Amygdala (tissue), 56 donors: ENCODE measurements at places on chromosomes 11 and 22.

DNA sequence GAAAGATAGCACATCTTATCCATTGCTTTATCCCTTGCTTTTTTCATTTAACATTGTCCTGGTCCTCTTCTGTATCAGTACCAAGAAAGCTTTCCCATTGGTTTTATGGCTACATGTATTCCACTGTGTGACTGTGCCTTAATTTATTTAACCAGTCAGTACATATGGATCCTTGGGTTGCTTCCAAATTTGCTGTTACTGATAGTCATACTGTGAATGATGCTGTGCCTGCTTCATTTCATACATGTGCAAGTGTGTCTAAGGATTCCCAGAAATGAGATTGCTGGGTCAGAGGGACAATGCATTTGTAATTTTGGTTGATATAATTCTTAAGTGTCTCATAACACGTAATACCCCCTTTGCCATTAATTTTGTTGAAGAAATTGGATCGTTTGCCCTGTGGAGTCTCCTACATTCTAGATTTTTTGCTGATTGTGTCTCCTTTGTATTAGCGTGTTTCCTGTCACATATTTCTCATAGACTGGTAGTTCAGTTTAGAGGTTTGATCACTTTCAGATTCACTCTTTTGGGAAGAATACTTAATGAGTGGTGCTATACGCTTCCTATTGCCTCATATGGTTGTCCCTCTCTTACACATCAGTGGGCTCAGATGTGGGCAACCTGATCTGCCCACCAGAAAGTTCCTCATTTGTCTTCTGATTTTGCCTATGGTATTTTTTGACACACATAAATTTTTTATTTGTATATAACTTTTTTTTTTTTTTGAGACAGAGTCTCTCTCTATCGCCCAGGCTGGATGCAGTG lies 35.3 kb downstream of the MYBPC3 start:
- no peak for DNase-seq

- no peak for DNase-seq
These were observed 18.3 kb upstream of the RAC2 start for GRCh38 chr22:37262346-37262745.

DNA sequence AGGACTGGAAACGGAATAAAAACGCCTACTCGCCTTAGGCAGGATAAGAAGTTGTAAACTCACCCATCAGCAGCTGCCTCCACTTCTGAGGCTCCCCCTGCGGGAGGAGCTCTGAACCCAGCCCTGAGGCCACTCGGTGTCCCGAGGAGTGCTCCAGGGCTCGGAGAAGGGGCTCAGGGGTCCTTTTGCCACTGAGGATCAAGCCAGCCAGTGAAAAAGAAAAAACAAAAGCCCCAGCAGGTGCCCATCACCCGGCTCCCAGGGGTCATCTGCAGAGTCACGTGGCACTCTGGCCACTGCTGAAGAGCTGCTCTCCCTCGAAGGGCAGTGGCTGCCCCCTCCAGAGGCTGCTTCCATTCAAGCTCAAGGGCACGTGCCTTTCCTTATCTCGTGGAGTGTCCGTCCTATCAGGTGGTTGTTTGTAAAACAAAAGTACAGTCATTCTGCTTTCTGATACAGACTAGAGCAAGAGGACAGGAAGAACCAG lies 29.0 kb downstream of the NUP50 start:
- no peak for DNase-seq

DNA sequence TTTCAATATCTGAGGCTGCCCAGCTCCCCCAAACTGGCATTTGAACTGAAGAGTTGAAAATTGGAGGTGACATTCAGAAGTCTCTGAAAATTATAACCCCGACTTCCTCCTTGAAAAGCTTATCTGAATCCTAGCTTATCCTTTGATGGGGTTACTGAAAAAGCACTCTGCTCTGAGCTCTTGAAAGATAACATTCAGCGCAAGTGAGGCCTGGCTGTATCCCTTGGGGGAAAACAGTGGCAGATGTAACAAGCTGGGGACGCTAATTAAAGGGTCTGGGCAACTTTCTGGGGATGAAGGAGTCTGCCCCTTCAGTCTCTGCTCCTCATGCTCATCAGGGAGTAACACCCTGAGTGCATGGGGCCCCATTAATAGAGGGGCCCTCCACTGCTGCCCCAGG lies 402.0 kb upstream of the CADM1 start:
- no peak for DNase-seq

DNA sequence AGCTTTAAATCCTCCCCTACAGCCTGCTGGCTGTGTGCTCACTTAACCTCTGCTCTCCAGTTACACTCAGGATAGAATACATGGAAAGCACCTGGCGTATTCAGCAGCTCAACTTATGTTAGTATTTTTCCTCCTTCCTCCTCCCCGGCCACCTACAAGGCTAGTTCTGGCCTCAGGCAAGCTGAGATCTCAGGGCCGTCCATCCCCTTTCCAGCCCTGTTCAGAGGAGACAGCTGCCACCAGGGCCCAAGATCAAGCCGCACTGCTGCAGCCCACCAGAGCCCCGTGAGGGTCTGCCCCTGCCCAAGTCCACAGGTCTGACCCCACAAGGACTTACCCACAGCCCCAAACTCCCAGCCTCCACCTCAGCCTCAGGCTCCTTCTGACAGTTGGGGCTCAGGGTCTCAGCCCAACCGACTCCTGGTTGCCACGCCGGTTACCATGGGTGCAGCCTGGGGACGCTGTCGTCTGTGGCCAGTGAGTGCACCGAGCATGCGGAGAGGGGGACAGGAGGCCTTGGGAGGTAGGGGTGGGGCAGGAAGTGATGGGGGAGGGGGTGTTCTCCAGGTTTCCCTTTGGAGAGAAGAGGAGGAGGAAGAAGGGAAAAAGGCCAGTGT lies at the start of gene C11orf16:
C11orf16 (minus strand) TSS at position 384 of the 617 bp plus-strand sequence. CDS start 639 bp downstream, outside the sequence.
- DNase-seq = no peak

GRCh38 chr11:64755681-64756361 lies 4.0 kb downstream of the PYGM start:
- no peak for DNase-seq

GRCh38 chr11:64754919-64755662 lies 4.7 kb downstream of the PYGM start:
- DNase-seq = no peak

- DNase-seq = no peak
These were observed 472.2 kb downstream of the SOX6 start for GRCh38 chr11:15884141-15884540.

DNA sequence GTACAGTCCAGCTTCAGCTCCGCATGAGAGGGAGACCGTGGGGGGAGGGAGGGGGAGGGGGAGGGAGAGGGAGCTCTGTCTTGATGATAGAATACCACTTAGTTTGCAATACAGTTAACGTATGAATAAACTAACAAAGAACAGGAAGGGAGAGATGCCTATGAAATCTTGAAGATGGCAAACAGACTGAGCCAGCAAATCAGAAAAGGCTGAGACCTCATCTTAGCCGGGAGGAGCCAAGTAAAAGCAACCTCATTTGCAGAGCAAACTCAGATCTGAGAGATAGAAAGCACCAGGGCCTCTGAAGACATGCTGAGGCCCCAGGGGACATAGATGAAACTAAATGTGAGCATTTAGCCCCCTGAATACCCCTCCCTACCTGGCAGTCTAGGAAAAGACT lies 23.0 kb downstream of the APLP2 start:
- DNase-seq = no peak

- DNase-seq = no peak
These were observed 11.3 kb upstream of the P2RY2 start for GRCh38 chr11:73206801-73207200.

- no peak for DNase-seq
These were observed 164.4 kb upstream of the ZBED5 start for GRCh38 chr11:11022125-11022730.

DNA sequence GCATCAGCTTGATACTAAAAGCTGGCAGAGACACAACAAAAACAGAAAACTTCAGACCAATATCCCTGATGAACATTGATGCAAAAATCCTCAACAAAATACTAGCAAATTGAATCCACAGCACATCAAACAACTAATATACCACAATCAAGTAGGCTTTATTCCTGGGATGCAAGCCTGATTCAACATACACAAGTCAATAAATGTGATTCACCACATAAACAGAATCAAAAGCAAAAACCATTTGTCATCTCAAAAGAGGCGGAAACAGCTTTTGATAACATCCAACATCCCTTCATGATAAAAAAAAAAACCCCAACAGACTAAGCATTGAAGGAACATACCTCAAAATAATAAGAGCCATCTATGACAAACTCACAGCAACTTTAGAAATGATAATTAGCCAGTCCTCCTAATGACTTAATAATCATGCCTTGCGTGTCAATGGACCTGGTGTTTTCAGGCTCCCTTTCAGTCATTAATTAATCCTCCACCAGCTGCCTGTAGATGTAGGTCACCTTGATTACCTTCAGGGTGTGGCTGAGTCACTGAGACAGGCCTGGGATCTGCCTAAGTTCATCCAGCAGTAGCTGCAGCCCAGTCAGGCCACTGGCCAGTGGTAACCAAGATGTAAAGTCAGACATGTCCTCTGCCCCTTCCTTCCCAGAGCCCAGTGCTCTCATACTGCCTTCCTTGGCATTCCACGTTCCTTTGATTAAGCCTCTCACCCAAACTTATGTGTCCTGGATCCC lies 109.8 kb downstream of the EHF start:
- DNase-seq = no peak

DNA sequence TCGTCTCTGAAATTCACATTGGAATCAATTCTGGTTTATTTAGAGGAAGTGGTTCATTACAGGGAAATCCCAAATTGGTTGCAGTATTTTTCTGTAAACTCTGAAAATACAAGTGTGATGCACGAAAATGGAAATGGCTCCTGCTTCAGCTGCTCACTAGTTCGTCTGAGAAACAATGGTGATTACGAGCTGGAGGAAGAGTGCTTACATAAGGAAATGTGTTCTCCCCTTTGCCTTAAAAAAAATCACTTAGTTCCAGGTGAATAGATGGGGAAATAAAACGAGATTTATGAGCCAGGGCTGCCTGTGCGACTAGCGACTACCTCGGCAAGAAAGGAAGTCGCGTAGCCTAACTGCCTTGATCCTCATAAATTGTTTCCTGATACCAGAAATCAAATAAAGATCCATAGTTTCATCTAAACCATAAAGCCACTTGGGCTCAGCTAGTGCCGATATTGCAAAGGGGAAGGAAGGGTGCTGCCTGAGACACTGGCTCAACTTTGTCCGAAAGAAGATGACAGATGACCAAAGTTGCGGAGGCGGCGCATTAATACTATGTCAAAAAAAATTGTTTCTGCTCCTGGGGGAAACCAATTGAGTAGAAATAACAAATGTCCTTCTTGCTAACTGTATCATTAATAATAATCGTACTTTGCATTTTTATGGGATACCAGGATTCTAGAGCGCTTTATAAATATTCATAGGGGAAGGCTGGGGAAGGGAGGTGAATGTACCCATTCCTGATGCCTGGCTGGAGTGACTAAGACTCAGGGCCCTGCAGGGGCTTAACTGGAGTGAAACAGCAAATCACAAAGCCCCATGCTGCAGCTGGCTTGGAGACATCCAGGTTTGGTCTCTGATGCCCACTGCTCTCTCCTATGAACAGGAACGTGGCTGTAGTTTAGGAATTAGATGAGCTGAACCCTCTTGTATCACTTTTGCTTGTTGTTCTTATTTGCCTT lies 185.7 kb downstream of the BLID start:
- peak; percentile 33 for DNase-seq

GRCh38 chr22:46106279-46107022 lies 43.9 kb upstream of the PPARA start:
- DNase-seq = no peak

DNA sequence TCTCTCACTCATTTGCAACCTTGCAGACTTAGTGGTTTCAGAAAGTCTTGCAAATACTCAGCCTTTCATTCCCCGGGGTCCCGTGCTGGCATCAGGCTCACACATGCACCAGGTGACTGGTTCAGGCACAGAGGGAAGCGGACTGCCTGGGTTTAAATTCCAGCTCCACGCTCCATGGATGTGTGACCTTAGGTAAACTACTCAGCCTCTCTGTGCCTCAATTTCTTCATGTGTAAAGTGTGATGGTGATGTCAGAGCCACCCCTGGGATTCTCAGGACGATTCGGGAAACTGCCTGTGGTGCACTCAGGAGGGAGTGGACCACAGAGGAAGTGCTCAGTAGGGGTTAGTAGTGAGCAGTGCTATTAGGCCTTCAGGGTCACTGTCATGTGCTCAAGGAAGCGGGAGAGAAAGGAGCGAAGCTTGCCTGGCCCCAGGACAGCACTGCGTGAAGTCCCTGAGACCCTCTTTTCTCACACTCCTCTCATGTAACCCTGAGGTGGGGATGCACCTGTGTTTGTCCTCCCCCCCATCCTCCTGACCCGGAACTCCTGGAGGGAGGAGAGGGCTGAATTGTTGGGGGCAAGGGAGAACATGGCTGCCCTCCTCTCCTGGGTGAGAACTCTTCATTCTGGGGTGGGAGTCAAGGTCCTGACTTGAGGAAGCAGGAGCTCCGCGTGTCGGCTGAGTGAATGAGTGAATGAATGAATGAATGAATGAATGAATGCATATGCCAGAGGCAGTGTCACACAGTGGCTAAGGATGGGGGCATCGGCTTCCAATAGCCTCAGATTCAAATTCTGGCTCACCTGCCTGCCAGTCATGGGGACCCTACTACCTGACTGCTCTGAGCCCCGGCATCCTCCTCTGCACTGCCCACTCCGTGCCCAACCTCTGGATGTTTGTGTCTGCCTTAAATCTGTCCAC lies 14.4 kb upstream of the UPK3A start:
- no peak for DNase-seq

- DNase-seq = no peak
These were observed 10.1 kb upstream of the BLID start for GRCh38 chr11:122126024-122126688.

DNA sequence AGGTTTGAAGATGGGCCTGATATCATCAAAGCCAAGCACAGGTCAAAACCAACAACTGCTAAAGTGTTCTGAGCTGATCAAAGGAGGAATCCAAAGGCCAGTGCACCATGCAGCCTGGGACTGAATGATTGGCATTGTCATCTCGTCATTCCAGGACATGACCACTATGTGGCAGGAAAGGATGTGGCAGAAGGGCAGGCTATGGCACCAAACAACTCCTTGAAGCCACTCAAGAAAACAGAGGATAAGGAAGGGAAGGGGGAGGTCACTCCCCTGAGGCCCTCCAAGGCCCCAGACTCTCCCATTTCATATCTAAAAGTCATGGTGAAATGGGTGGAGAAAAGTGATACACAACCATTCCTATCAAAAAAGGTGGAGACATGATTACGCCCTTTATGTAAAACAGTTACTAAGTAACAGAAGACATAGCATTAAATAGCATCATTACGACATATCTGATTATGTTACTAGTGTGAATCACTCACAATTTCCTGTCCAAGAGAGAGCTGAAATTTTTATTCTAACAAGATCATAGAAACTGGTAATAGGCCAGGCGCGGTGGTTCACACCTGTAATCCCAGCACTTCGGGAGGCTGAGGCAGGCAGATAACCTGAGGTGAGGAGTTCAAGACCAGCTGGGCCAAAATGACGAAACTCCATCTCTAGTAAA lies 49.3 kb downstream of the AHNAK start:
- no peak for DNase-seq

DNA sequence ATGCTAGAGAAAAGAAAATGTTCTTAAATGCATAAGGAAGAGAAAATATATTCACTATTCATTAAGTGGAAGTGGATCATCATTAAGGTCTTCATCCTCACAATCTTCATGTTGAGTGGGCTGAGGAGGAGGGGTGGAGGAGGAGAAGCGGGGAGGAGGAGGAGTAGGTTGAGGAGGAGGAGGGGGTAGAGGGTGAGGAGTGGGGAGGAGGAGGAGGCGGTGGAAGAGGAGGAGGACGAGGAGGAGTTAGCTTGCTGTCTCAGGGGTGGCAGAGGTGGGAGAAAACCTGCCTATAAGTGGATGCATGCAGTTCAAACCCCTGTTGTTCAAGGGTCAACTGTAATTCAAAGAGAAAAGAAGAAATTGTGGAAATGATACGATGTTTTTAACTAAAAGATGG lies 71.6 kb downstream of the MYEOV start:
- DNase-seq = no peak

- peak; percentile 44 for DNase-seq
These were observed 117.8 kb downstream of the NTM start for GRCh38 chr11:131488238-131488637.
